T follicular helper cell (primary cell): ENCODE measurements at places on chromosomes 7 and 10.

- DNase-seq = no peak
Observed at GRCh38 chr10:67790534-67791408, 47.2 kb downstream of the DNAJC12 start.

GRCh38 chr10:91409869-91410637 is at the start of gene HECTD2:
Gene HECTD2 (plus strand): TSS chr10:91410344. CDS start chr10:91410439, 95 bp downstream.
- peak; percentile 73 for DNase-seq

GRCh38 chr7:36280840-36281812 is 108.5 kb upstream of the ANLN start:
- no peak for DNase-seq

- DNase-seq = no peak
Observed at GRCh38 chr7:33155811-33156210, 26.4 kb downstream of the BBS9 start.
